ENCODE measurements at places on chromosomes 2 and 18. TPM values are rescaled to one million over a fixed set of nuclear protein-coding genes. Genes with fewer than 3 reads are reported as not detected.

SERPINB13 gene
- total RNA-seq = not detected

FIGN gene
- 23.1 TPM for total RNA-seq

GPD2 gene
- 32.2 TPM for total RNA-seq

RNF152 gene
- total RNA-seq = 2.6 TPM

MCM6 gene
- 88.1 TPM for total RNA-seq

GALNT13 gene
- total RNA-seq = 8.8 TPM

CROCC2 gene
- not detected for total RNA-seq

BUB1 gene
- 115 TPM for total RNA-seq

TRPM8 gene
- not detected for total RNA-seq

CFC1 gene
- not detected for total RNA-seq

DNA sequence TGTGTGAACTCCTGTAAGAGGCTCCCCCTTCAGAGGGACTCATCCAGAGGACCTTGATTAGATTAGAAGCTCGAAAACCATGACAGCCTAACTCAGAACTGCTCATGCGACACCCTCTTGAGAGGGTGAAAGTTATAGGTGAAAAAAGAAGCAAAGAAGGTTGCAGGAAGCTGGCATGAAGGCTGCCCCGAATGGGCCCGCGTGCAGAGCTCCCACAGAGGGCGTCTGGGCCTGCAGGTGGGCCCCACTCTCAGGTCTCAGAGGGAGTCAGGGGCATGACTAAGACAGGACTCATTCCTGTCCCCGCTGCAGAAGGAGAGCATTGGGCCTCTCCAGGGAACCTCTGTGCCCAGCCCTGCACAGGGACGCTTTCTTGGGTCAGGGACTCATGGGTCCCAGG lies 235.4 kb downstream of the EIPR1 start:
- DNase-seq = no peak

DNA sequence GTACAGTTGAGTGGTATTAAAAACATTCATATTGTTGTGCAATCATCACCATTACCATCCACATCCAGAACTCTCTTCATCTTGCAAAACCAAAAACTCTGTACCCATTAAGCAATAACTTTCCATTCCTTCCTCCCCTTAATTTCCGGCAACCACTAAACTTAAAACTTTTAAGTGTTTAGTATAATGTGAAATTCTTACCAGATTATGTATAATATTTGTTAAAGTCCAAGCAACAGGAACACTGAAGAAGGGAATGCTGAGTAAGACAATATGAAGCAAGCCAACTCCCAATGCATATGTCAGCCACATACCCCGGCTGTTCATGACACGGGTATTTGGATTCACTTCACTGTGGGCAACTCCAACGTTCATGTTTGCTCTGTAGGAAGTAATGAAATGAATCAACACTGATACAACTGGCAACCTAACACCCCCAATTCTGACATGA lies 1.9 kb downstream of the ORMDL1 start:
- DNase-seq = no peak

- peak; percentile 54 for DNase-seq
Observed at GRCh38 chr18:686339-687111, 25.9 kb downstream of the ENOSF1 start.

DNA sequence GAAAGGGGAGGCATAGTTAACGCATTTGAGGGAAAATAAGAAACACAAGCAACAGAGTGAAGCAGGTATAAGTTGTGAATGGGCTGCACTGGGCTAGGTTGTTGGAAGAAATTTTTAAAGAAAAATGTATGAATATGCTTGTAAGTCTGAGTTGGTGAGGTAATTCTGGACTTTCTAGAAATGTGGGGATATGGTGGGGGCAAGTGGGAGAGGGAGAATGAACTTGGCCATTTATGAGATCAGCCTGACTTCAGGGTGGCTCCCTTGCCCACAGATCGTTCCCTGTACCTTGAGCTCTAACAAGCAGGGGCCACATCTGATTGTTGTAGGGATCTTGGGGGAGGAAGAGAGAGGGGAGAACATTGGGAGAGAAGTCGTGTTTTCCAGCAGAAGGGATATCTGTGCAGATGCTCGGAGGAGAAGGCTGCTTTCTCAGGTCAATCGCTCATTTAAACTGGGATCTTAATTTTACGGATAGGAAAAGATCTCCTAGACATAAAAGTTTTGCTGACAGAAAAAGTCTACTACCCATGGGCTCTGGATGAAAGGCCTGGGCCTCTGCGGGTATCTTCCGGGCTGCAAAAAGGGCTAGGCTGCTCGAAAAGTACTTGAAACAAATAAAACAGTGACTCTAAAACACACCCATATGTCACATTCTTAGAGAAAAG lies 42.5 kb upstream of the FZD5 start:
- no peak for DNase-seq

GRCh38 chr2:13536941-13537340 lies 820.2 kb downstream of the TRIB2 start:
- no peak for DNase-seq

- DNase-seq = peak; percentile 64
Observed at GRCh38 chr18:45733535-45733934, 9.6 kb downstream of the SLC14A1 start.

- no peak for DNase-seq
Observed at GRCh38 chr2:227933884-227934283, 62.5 kb downstream of the DAW1 start.

DNA sequence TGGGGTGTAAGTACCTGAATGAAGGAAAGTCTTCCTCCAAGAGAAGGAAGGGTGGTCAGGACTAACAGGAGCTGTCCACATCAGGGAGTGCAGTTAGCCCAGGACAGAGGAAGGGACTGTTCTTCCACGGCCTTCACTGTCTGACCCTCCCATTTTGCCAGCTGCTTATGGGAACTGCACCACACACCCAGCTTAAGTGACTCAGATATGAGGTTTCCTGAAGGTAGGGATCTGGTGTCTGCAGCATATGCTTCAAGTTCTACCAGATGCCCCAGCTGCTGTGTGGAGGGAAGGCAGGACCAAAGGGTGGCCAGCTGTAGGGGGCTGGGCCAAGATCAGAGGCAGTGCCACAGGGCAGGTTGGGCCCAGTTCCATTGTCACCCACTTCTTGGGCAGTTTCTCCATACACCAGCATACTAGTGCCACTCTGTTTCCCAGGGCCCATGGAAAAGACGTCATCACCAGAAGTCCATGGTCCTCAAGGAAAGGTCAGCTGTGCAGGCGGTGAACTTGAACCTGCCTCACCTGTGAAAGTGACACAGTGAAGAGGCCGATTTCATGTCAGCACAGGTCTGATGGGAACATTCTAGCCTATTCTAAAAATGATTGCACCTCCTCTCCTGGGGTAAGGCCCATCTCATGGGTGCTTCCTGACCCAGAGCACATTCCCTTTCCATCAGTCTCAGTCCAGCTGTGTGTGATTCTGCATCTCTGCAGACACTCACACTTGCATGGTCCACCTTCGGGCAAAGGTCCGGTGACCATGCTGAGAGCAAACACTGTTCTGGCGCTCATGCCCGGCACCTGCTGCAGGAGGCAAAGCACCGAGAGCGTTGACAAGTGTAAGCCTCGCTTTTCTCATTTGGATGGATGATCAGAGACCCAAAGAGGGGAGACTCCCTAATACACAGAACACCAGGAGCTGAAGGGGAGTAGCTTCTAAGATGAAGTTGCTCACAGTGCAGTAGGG lies 68.0 kb downstream of the ACAA2 start:
- DNase-seq = no peak

DNA sequence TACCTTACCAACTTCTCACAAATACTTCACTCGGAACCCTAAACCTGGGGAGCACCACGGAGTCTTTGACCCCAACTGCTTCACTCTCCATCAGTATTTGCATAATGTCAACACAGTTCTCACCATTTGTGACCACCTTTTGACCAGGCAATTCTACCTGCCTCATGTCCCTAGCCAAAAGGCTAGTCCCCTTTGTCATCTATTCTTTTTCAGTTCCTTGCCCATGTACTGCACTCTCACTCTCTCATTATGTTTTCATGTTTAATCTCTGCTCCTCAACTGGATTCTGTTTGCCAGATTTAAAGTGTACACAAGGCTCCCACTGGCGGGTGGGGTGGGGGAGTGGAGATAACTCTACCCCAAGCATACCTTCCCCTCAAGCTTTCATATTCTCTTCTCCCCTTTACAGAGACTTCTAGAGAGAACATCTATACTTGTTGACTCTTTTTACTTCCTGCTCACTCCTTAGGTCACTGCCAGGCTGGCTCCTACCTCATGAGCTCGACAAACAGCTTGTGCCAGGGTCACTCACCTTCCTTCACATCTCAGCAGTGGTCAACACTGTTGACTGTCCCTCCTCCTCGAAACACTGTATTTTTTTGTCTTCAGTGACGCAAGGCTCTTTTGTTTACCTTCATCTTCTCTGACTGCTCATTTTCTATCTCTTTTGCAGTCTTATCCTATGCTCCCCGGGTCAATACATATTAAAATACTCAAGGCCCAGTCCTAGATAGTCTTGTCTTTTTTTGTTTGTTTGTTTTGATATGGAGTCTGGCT lies 88.7 kb upstream of the MAP4K3 start:
- no peak for DNase-seq

- no peak for DNase-seq
Observed at GRCh38 chr2:41763141-41763540, 284.7 kb upstream of the PKDCC start.

DNA sequence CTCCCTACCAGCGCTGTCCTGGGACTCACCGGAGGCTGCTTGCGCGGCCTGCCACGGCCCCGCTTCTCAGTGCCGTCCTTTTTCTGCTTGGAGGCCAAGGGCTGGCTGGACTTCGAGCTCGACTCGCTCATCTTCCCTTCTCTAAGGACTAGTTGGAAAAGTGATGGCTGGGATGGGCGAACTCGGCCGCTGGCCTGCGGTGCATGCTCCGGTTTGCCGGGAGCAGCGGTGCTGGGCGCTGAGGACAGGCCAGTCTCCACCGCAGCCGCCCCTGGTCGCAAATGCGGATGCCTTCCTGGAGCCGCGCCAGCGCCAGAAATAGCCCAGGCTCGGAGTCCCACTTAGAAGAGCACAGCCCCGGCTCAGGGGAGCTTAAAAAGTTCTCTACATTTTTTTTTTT lies 3.1 kb downstream of the C2orf81 start:
- no peak for DNase-seq

- no peak for DNase-seq
Observed at GRCh38 chr18:34880882-34881834, 160.1 kb upstream of the MAPRE2 start.

DNA sequence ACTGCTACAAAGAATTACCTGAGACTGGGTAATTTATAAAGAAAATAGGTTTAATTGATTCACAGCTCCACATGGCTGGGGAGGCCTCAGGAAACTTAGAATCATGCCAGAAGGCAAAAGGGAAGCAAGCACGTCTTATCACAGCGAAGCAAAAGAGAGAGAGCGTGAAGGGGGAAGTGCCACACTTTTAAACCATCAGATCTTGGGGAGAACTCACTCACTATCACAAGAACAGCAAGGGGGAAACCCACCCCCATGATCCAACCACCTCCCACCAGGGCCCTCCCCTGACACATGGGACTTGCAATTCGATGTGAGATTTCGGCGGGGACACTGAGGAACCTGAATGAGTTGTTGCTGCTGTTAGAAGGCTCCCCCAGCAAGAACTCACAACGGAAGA lies 220.2 kb upstream of the PIEZO2 start:
- DNase-seq = no peak

GRCh38 chr18:62044490-62045000 lies 142.3 kb downstream of the PIGN start:
- no peak for DNase-seq

DNA sequence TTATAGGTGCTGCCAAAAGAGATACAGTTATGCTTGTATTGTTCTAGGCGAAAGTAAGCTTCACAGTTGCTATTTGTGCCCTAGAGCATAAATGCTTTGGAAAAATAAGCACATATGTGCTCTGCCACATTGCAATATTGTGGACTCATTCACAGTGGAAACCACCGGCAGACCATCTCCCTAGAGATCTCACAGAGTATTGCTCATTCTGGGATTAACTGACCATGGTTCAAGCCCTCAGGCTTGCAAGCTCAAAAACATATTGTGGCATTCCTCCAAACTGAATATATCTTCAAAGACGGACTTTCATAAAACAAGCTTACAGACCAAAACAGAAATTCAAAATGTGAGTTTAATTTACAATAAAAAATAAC lies 158.2 kb upstream of the CCDC150 start:
- DNase-seq = no peak

GRCh38 chr18:42872838-42873237 lies 242.6 kb downstream of the RIT2 start:
- no peak for DNase-seq

GRCh38 chr2:109080757-109081156 lies 48.2 kb upstream of the SH3RF3 start:
- DNase-seq = no peak

DNA sequence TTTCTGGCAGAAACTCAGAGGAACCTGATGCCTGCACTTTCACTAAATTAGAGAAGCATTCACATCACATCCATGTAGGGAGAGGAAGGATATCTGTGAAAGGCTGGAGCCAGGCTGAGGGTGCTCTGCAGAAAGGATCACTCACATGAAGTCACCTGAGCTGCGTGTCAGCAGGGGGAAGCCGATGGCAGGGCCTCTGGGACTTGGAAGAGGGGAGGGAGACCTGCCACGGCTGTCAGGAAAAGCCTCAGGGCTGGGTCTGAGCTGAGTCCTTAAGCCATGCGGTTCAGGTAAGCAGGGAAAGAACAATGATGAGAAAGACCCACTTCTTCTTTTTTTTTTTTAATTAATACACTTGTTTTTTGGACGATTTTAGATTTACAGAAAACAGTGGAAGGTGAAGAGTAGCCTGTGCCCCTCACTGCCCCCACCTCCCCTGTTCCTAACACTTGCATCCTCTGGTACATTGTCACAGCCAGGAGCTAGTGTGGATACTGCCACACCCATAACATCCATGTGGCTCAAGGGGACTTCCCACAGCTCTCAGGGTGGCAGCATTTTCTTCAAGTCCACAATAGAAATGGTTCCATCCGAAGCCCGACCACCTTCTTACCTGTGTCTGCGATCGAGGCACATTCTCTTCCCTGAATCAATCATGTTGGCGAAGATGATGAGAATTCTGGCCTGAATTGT lies 156.5 kb upstream of the TPO start:
- no peak for DNase-seq

- no peak for DNase-seq
Observed at GRCh38 chr2:40751981-40752380, 300.1 kb upstream of the SLC8A1 start.

DNA sequence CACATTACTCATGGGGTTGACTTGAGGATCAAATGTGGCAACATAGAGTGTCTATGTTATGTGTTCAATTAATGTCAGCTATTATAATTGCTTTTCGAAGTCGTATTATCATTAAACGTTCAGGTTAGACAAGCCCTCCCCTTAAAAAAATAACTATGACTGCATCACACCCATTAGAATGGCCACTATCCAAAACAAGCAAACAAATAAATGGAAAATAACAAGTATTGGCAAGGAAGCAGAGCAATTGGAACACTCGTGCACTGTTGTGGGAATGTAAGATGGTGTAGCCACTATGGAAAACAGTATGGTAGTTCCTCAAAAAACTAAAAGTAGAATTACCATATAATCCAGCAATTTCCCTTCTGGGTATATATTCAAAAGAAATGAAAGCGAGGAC lies 10.0 kb upstream of the CTIF start:
- no peak for DNase-seq

GRCh38 chr18:80191264-80191663 lies 56.0 kb downstream of the PARD6G start:
- no peak for DNase-seq
